H7 (cell line): ENCODE measurements at places on chromosomes 16 and 17. TPM values are rescaled to one million over a fixed set of nuclear protein-coding genes. Genes with fewer than 3 reads are reported as not detected.

GRCh38 chr17:34378664-34379101, 15.7 kb upstream of the CCL1 start:
- DNase-seq: no peak

- DNase-seq: no peak
Measured at GRCh38 chr16:8798174-8798527, 512 bp downstream of the PMM2 start.

DNA sequence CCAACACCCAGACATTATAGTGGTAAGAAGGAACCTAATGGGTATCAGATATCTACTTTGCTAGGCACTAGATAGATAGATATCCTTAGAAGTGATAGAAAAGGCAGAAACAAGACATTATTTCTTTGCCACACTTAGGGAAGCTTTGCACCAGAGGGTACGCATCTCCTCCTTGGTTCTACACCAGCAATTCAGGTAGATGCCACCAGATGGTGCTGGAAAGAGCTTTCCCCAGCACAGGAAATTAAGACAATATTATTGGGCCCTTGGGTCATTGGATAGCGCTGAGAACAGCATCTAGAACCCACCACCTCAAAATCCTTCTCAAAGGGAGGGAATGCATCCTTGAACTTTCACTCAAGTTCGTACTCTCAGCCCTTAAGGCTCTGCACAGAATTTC, 173.8 kb upstream of the CCL2 start:
- peak; percentile 60 for DNase-seq

- DNase-seq: peak; percentile 41
Measured at GRCh38 chr17:38619937-38620550, 14.3 kb upstream of the SRCIN1 start.

- peak; percentile 86 for DNase-seq
Measured at GRCh38 chr17:36935671-36936454, 1.4 kb upstream of the LHX1 start.

FGF11 gene
- 12.5 and 20.7 TPM in 2 replicates for total RNA-seq

GPR142 gene
- not detected in 2 replicates for total RNA-seq

PDILT gene
- total RNA-seq: not detected in 2 replicates

TLCD2 gene
- 0.04 and 0.45 TPM in 2 replicates for total RNA-seq

PLD6 gene
- total RNA-seq: 0.17 TPM in 1 of 2 replicates, not detected in the other

SYT17 gene
- total RNA-seq: 1.9 and 5.3 TPM in 2 replicates

IL17C gene
- total RNA-seq: 0.14 and 0.30 TPM in 2 replicates
